Urinary bladder (tissue), 4 donors: ENCODE measurements at places on chromosomes 5 and 9. TPM values are rescaled to one million over a fixed set of nuclear protein-coding genes. Genes with fewer than 3 reads are reported as not detected.

Gene SLC1A1
- polyA plus RNA-seq = 7.0 TPM

Gene GABRP
- polyA plus RNA-seq = 0.06 TPM

Gene KIF20A
- polyA plus RNA-seq = 0.43 TPM

Gene POLR3G
- 1.1 TPM for polyA plus RNA-seq

Gene GCNT4
- polyA plus RNA-seq = 3.2 TPM
